ENCODE measurements at places on chromosomes 6 and 20. TPM values are rescaled to one million over a fixed set of nuclear protein-coding genes. Genes with fewer than 3 reads are reported as not detected.

Gene ADISSP
- 56.5 TPM for total RNA-seq

Gene RHAG
- not detected for total RNA-seq

- no peaks in the 10 kb centered on the region for H3K4me1 ChIP-seq
- H3K27ac ChIP-seq = no peak overlapping the region
- DNase-seq = no peak
- no peaks in the 10 kb centered on the region for H3K27me3 ChIP-seq
- no peaks in the 10 kb centered on the region for H3K36me3 ChIP-seq
Observed at GRCh38 chr6:154070041-154070440, 31.0 kb downstream of the OPRM1 start.

GRCh38 chr6:128437685-128438084 lies 82.7 kb downstream of the PTPRK start:
- no peak overlapping the region for H3K4me3 ChIP-seq
- no peak for DNase-seq
- no peaks in the 10 kb centered on the region for H3K27me3 ChIP-seq

DNA sequence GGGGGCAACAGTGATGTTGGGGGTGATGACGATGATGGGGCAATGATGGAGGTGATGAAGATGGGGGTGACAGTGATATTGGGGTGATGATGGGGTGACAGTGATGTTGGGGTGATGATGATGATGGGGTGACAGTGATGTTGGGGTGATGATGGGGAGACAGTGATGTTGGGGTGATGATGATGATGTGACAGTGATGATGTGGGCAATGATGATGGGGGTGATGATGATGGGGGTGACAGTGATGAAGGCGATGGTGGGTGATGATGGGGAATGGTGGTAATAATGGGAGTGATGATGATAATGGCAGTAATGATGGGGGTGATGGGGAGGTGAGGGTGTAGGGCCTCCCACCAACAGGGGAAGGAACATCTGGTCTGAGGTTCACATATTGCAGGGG lies 150.6 kb downstream of the ERMARD start:
- H3K4me3 ChIP-seq = no peak overlapping the region
- no peaks in the 10 kb centered on the region for H3K27me3 ChIP-seq
- DNase-seq = no peak
- H3K36me3 ChIP-seq = no peaks in the 10 kb centered on the region
- H3K27ac ChIP-seq = no peak overlapping the region
